ENCODE measurements at places on chromosomes 2 and 18. TPM values are rescaled to one million over a fixed set of nuclear protein-coding genes. Genes with fewer than 3 reads are reported as not detected.

DNA sequence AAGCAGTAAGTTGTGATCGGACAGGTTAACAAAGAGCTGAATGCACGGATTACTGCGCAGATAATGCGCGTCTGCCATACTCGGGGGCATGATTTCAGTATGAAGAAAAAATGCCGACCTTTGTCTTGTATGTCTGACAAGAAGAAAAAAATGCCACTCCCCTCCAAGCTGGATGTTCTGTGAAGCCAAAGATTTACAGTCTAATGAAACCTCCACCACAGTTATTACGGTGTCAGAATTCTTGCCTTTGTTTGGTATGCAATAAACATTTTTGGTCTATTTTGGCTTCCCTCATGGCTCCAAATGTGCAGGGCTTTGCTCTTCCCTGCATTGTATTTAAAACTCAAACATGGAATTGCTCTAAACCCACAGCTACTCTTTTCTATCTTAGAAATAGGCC is 72.2 kb upstream of the THUMPD2 start:
- DNase-seq, result no peak

The TRIM43 gene
- not detected for total RNA-seq

DNA sequence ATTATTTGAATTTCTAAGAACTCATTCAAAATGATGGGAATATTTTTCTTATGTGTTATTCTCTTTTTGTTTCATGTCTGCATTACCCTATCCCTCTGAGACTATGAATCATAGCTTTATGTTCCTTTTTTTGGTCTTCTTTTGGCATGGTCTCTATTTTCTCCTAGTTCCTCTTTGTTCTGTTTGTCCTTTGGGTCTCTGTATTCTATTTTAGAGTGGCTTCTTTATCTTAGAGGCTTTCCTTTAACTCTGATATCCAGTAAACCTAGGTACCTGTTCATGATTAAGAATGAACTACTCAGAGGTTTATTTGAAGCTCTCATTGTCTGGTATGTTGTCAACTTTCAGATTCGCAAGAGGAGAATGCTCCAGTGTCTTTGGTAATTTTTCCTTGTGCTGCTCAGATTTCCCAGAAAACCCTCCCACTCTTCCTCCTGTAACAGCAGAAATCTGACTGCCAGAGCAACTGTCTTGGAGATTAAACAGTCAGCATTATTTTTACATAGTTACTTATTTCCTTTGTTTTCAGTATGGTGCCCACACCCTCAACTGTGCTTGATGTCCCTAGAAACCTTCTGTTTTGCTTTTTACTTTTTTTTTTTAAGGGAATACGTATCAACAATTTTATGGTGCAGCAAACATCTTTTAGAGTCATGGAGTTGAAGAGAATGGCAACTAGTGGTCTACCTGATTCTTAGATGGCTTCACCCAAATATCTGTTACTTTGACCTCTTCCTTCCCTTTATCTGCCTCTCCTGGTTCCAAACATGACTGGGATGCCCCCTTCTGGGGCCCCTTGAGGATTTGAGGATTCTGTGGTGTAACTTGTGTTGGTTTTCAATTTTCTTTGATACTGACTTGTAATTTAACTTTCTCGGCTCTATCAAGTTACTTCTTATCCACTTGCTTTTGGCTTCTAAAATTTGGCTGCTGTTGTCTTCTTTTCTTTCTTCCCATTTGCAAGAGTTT is 92.0 kb downstream of the DPP10 start:
- DNase-seq, result no peak

The RAPH1 gene
- 6.1 TPM for total RNA-seq

- no peak for DNase-seq
These were observed 591 bp upstream of the LDLRAD4 start for GRCh38 chr18:13217971-13218367.

The ZEB2 gene
- 49.5 TPM for total RNA-seq

DNA sequence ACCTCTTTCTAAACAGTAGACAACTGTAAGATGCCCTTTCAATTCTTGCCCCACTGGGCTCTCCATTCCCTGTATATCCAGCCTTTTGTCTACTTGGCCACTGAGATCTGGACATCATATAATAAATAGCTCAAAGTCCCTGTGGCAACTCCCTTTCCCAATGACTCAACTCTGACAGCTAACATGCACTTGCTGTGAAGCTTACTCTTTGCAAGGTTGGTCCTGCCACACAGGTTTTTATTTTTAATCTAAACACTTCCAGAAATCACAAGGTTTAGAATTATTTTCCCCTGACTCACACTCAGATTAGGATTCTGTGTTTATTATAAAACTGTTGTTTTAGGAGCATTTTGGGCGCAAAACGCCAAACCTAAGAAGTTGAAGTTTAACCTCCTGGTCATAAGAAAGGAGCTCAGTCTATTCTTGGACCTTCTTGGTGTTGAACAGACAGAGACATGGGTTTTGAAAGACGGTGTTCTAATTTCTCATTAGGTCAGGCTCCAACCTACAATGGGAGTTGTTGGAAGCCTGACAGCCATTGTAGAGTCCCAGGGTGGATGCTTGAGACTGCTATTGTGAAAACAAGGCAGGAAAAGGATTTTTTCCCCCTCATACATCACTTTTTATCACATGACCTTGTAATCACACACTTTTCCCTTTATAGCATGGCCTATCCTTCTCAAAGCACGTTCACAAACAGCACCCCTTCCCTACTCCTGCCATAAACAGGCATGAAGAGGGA is 124.7 kb upstream of the SERPINE2 start:
- no peak for DNase-seq

The CYTIP gene
- 286 TPM for total RNA-seq

The CHST10 gene
- total RNA-seq, result 2.1 TPM

DNA sequence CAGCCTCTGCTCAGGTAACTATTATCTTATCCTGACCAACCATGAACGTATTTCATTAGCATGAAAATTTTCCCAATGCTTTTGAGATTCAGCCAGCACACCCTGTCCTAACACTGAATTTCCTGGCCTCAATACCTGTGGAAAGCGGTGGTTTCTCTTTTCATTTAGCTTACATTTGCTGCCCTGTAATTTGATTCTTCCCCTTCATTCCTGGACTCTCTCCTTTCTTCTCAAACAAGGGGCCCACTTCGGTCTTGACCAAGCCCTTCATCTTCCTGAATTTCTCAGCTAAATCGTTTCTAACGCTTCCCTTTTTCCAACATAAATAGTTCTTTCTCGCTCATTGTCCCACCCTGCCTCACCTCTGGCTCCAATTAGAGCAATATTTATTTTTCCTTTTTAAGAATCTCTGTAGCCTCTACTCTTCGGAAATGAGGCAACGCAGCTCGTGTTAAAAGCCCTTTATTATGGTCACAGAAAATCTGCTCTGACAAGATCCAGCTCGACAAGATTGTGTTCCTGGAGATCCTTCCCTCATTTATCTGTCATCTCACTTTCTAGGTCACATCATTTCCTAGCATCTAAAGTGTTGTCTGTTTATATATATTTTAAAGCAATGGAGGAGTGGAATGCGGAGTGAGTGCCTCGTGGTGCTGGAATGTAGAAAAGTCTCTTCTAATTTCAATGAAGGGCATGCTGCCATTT is 49.5 kb upstream of the BCL11A start:
- no peak for DNase-seq

DNA sequence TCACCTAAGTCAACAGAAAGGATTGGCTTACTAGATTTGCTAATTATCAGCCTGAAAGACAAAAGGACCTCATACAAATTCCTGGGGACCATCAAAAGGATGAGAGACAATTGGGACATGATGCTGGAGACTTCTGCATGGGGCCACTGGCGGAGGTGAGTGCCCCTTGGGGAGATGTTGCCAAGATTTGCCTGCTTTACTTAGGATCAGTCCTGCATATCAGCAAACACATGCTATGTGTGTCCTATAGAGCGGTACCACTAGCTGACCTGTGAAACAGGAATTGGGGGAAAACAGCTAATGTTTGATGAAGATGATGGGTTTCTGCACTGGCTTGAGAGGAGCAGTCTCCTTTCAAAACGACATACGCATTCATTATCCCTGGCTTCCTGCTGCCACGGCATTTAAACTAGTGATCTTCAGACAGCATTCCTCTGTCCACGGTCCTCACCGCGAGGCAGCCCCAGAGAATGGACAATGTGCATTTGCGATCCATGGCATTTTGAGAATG is 104.2 kb downstream of the TGIF1 start:
- DNase-seq, result no peak

The DOCK10 gene
- 233 TPM for total RNA-seq

The KCNG2 gene
- total RNA-seq, result not detected

DNA sequence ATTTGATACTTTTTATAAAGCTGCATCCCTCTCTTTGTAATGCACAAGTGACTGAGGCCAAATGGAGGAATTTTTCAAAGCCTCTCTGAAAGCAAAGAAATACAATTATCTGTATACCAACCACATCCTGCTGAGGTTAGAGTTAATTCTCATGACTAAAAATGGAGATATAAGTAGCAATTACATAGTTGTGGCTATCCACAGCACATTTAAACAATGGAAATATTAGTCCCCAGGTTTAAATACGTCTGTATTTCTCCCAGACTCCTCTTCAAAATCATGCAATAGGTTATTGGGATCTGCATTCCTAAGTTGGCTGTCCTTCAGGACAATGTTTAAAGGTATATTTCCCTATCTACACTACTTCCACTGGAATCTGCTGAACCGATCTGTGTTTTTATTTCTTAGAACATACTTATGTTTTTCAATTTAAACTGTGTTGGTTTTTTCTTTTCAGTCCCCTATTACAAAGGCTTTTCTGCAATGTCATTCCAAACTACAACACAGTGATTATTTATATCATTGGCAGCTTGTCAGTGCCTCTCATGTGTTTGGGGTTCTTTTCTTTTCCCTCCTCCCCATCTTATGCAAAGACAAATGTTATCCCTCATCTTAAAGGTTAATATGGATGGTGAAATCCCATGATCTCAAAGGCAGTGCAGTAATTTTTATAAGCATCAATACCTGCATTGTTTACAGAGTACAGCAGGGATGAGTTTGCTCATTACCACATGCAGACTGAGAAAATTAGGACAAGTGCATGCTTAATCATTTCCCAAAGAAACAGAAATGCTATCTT is 134.8 kb upstream of the FSHR start:
- DNase-seq, result no peak

DNA sequence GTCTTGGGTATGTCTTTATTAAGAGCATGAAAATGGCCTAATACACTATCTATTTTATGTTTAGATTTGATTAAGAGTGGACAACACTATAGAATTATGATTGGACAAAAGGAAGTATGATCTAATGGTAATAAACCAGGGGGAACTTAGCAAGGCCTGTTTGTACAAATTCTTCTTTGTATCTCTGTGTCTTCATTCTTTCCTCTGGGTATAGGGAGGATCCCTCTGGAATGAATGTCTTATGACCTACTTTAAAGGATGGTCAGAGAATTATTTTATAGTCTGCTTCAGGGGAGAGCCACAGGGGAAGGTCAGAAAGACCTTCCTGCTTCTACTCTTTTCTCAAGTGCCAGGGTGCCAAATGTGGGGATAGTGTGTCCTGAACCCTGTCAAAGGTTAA is 42.8 kb upstream of the FANCL start:
- DNase-seq, result no peak

The NYAP2 gene
- not detected for total RNA-seq

DNA sequence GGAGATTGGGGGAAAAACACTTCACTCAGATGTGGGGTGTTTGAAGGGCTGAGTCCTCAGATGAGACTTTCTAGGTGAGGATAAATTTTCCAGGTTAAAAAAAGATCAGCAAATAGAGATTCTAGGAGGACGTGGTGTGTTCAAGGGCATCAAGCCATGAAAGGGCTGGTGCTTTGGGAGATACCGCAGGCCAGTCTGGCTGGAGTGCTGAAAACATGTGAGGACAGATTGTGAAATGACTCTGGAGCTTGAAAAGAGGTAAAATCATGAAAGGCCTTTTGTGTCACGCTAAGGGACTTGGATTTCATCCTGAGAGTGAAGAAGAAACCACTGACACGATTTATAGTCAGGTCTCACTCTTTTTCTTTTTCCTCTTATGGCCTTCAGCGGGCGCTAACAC is 320.5 kb downstream of the DPP10 start:
- no peak for DNase-seq

The TCF7L1 gene
- total RNA-seq, result not detected

DNA sequence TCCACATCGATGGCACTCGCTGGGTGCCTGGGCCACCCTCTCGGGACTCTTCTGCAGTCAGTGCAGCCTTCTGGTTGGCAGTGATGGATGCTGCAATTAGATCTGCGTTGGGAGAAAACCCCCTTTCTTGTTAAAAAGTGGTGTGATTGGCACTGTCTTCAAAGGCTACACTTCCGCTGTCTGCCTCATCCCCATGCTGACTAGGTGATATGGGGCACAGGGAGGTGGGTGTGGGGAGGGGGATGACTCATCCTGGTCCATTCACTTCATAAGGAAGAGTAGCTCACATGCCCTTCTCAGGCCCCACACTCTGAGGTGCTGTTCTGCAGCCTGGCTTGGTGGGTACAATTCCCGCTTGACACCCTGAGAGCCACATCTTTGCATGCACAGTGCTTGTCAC is 77.4 kb downstream of the THNSL2 start:
- no peak for DNase-seq

DNA sequence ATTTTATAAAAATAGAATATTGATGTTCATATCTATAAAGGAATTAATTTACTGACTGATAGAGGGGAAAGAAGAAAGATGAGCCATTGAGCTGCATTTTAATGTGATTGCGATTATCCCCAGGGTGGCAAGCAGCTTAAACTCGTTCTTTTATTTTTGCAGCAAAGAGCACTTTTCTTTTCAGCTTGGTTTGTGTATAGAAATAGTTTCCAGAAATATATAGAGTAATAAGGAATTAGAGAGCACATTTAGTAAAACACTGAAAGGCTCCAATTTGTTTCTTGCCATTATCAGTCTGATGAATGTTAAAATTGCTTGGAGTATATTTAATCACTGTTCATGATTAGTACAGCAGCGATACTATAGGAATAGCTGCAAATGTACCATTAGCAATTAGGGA is 119.5 kb downstream of the MYO3B start:
- DNase-seq, result no peak

The SERPINB8 gene
- total RNA-seq, result 6.7 TPM

DNA sequence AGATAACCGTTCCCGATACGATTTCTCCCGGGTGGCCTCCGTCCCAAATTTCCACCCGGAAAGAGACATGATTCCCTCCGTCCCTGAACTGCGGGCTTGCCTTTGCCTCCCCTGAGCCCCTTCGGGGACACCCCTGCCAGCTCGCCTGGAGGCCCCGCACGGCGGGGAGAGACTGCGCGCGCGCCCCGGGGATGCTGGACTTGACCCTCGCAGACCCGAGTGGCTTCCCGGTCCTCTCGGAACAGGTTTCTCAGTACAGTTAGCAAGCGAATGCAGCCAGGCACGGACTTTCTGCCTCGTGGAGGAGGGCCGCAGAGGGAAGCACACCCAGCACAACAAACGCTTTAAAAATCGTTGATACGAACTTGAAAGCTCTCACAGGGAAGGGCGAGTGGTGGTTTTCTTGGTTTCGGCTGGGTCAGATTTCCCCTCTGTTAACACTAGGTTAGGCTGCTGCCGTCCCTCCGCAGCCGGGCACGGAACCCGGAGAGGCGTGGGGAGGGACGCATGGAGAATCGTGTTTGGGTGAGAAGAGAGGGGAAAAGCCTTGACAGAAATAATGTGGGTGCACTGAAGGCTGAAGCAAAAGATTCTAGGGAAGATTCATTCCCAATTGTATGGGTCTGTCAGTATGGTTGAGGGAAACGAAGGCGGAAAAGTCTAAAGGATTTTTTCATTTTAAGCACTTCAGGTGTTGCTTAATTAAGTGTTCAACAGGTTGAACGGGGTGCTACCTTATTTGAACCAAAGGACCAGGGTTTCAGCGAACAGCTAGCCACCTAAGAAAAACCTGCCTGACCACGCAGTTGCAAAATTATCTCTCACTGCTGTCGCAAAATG is 916 bp downstream of the TNFRSF11A start:
- DNase-seq, result no peak

- DNase-seq, result no peak
These were observed 114.2 kb downstream of the PTPRM start for GRCh38 chr18:7681298-7681697.

The GREB1L gene
- not detected for total RNA-seq

GRCh38 chr2:102664471-102664909 is 45.1 kb downstream of the SLC9A2 start:
- no peak for DNase-seq
